ENCODE measurements at places on chromosomes 12 and 14.

DNA sequence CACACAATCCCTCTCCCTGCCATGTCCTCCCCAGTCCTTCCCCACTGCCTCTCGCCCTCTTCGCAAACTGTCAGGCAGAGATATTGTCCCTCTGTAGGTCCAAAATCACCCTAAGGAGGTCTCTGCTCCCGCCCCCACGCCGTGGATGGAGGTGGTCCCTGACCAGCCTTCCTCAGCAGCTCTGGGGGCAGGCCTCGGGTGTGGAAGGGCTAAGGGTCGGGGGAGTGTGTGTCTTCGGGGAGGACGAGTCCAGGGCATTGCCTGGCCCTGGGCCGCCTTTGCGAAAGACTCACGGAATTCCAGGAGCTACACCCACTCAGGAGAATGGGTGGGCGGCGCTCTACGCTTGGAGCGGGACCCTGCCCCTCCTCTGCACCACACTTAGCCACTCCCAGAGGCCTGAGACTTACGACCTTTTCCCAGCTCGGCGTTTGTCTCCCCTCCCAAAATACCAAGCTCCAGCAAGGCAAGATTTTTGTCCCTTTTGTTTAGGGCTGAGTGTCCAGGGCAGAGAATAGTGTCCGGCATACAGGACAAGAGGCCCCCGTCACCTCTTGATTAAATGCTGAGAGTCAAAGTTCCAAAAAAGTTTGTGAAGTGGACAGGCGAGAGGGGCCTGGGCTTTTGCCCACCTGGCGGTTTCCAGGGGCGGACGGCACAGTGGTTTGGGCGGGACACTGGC lies 881 bp downstream of the PYGL start:
- peak; percentile 66 for DNase-seq

DNA sequence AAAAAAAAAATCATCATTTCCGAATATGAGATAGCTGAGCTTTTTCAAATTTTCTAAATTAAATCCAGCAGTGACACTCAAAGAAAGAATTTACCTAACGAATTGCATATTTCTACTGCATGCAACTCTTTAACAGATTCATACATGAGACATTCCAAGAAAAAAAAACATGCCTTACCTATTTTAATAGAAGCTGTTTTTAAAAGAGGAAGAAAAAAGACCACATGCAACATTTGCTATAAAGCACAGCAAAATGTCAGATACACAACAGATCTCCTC lies 18.5 kb downstream of the CORO1C start:
- no peak for DNase-seq

- DNase-seq = peak; percentile 49
Observed at GRCh38 chr14:51396222-51396815, 156.3 kb downstream of the TMX1 start.

- no peak for DNase-seq
Observed at GRCh38 chr12:56431850-56432249, 17.4 kb downstream of the TIMELESS start.

DNA sequence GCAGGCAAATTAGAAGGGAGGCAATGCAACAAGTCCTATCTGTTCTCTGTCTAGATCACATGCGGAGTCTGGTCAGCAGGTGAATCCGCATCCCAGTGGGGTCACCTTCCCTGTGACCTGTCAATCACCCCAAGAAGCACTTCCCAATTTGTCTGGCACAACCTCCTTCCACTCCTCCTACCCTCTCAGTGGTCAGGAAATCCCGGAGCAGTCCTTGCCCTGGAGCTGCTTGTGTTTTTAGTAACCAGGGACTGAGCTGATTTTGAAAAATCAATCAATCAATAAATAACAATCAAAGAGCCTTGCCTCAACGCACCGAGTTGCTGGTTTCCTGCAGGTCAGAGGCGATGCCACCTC lies 572 bp upstream of the ACSS3 start:
- DNase-seq = no peak

GRCh38 chr14:103132381-103133209 lies 9.3 kb downstream of the TNFAIP2 start:
- no peak for DNase-seq

- no peak for DNase-seq
Observed at GRCh38 chr12:122834921-122835749, at the start of gene HIP1R. Gene HIP1R, plus strand, starts transcription at chr12:122835457. Its CDS starts 94 bp downstream, at chr12:122835551.

DNA sequence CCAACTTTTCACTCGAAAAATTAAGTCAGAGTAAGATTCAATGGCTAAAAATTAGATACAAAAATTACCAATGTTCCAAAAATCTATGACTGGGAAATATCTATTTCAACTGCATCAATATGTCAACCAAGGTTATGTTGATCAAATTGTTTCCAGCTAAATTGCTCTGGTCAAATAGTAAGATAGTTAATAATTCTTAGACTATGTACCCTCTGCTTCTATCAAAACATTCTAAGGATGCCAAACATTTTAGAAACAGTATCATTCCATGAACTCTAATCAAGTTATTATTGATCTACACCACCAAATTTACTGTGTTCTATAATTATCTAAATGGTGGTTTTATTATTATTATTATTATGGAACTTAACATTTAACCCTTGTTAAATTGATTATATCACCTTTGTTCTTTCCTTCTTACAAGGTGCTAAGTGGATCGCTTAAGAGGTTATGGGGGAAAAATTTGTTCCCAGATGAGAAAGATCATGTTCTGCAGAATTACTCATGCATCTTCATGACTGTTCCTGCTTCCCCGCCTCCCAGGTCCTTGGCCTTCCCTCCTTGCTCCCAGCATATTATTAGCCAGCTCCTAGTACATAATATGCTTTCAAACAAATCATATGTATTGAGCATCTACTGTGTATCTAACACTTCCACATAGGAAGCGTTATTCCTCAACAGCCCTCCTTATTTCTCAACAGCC lies 240.5 kb upstream of the KRR1 start:
- DNase-seq = no peak

DNA sequence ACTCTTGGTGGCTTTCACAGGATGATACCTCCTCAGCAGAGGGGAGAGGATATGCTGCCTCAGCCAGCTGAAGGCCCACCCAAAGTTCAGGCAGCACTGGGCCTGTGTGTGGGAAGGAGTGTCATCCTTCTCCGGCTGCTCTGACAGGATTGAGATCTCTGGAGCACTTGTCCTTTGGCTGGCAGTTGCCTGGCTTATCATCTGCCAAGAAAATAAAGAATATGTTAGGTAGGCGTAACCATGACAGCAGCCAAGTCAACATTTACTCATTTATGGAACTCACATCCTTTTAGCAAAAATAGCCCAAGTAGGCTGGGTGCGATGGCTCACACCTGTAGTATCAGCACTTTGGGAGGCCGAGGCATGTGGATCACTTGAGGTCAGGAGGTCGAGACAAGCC lies 68.5 kb downstream of the PPFIBP1 start:
- no peak for DNase-seq

DNA sequence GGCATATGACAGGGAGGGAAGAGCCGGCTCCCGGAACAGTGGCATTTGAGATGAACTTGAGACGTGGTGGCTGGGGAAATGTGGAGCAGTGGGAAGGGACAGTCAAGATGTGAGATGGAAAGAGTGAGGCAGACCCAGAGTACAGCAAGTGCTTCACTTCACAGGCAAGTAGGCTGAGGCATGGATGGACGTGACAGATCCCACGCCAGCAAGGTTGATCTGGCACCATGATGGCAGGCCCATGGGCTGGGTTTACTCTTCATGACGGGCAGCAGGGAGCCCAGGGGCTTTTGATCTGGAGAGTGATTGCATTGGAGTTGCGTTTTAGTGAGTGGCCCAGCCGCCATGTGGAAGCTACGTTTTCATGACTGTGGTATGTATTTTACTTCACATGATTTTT lies 17.9 kb upstream of the EML1 start:
- DNase-seq = no peak

DNA sequence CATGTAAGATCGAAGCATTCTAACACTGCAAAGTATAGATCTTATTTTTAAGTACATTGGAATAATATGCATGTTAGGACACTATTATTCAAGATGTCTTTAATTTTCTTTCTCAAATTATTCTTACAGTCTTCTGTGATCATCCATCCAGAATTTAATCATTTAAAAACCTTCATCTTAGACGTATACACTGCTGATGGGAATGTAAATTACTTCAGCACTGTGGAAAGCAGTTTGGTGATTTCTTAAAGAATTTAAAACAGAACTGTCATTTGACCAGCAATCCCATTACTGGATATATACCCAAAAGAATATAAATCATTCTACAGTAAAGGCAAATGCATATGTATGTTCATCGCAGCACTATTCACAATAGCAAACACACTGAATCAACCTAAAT lies 3.2 kb upstream of the RPS29 start:
- no peak for DNase-seq

GRCh38 chr14:68627050-68627867 lies 165.6 kb downstream of the ZFP36L1 start:
- DNase-seq = no peak

GRCh38 chr12:91017511-91018263 lies 12.9 kb upstream of the EPYC start:
- no peak for DNase-seq

GRCh38 chr14:102659797-102660196 lies 67.3 kb downstream of the RCOR1 start:
- DNase-seq = no peak

- no peak for DNase-seq
Observed at GRCh38 chr12:109763201-109763841, 49.7 kb downstream of the FAM222A start.

DNA sequence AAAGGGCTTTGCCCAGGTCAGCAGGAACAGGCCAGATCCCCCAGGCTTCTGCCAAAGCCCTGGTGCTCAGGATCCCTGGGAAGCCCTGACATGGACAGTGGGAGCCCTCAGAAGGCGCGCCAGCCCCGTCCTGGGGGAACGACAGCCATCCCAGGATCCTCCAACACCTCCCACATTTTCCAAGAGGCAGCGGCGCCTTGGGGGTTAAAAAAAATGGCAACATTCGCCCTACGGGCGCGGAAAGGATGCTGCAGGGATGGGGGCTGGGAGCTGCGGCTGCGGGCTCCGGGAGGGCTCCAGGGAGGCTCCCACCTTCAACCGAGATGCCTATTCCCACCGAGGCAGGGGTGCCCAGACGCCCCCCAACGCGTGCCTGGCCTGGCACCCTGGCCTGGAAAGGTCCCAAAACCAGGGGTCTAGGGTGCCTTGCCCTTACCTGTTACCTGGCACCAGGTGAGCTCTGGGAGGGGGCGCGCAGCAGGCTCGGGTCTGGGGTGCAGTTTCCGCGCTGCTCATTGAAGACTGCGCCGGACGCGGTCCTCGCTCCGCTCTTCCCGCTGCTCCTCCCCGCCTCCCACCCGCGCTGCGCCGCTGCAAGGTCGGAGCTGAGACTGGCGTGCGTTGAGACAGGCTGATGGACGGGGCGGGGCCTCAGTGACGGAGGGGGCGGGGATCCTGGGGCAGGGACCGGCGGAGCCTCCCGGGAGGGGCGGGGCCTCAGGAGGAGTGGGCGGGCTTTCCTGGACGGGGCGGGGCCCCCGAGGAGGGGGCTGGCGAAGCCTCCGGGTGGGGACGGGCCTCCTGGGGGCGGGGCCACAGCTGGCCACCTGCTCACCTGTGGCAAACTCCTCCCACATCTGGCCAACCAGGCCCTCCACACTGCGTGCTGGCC lies at the start of gene ABCB9:
TSS of gene ABCB9 (minus strand) at position 613 of the 892 bp plus-strand sequence. CDS start 6,228 bp downstream, outside the sequence.
- DNase-seq = peak; percentile 96

DNA sequence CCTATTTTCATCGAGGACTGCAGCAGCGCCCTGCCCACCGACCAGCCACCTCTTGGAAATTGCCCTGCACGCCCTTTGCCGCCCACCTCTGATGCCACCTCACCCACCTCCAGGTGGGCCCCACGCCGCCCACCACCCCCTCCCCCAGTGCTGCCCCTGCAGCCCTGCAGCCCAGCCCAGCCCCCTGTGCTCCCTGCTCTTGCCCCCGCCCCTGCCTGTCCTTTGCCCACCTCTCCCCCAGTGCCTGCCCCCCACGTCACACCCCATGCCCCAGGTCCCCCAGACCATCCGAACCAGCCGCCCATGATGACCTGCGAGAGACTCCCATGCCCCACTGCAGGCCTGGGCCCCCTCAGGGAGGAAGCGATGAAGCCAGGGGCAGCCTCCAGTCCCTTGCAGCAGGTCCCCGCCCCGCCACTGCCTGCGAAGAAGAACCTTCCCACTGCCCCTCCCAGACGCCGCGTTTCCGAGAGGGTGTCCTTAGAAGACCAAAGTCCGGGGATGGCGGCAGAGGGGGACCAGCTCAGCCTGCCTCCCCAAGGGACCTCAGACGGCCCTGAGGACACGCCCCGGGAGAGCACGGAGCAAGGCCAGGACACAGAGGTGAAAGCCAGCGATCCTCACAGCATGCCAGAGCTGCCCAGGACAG lies 96.5 kb downstream of the LGMN start:
- DNase-seq = no peak

- no peak for DNase-seq
Observed at GRCh38 chr14:49919825-49920659, 27.2 kb downstream of the ARF6 start.
